RKO (cell line): ENCODE measurements at places on chromosomes 3 and 15.

DNA sequence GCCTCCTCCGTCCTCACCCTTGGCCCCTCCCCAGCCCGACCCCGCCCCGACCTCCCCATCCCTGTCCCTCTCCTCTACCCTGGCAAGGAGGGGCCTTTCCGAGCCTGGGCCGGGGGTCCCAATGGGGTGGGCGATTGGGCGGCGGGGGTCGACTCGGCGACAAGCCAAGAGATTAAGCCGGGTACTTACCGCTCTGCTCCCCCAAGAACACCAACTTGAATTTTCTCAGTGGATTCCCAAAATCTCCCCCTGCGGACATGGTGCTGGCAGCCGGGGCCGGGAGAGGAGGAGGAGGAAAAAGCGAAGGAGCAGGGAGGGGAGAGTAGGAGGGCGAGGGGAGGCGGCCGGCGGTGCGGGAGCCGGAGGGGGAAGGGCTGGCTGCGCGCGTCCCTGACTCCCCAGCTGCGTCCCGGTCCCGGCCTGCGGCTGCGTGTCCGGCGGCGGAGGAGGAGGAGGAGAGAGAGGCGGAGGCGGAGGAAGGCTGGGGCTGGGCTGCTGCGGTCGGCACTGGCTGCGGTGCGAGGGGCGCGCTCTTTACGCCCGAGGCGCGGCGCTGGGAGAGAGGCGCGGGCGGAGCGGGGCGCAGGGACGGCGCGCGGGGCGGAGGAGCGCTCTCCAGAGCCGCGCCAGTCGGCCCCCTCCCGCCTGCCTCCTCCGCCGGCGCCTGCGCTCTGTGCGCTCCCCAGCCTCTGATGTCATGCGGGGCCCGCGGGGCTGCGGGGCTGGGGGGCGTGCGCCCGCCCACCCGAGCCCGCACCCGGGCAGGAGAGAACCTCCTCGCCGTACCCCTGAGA lies at the start of gene RAB6B:
RAB6B (minus strand) TSS at position 675 of the 794 bp plus-strand sequence; CDS start at position 259, 416 bp downstream.
- DNase-seq, result no peak

- DNase-seq, result no peak
Measured at GRCh38 chr3:45895686-45896468, 9.5 kb downstream of the CCR9 start.

- no peak for DNase-seq
Measured at GRCh38 chr15:70545526-70545925, 217.8 kb downstream of the UACA start.

DNA sequence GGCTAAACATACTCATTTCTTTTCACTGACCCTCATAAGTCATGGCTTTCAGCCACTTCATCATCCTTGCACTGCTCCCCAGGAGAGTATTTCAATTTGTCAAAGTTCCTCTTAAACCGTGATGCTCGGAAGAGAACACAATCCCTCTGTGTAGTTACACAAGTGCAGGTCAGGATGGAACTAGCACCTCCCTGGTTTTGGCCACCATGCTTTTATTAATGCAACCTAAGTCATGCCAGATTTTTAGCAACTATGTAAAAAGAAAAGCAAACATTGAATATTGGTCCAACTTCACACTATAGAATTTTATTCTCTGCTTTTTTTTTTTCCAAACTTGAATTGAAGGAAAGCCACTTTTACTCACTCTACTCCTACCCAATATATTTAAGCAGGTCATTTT lies 45.2 kb downstream of the CNTN6 start:
- no peak for DNase-seq

- DNase-seq, result no peak
Measured at GRCh38 chr3:177231242-177231641, 34.0 kb upstream of the TBL1XR1 start.

DNA sequence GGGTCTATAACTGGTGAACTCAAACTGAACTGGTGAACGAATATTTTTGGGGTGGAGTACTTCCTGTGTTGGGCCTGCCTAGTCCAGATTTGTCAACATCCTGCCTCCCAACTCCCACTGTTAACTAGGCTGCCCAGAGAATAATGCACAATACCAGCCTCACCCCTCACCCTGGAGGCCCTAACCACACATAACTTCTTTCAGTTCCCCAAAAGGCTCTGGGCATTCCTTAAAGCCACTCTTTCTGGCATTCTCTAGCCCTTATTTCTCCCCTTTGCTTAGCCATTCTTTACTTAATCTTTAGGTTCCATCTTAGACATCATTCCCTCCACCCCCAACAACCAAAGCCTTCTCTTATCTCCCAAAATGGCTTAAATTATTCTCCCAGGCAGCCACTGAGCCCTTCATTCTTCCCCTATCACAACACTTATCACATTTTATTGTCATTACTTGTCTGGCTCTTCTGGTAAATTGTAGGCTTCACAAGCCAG lies 9.1 kb upstream of the SEC11A start:
- DNase-seq, result no peak
